ENCODE measurements at places on chromosomes 2 and 18.

DNA sequence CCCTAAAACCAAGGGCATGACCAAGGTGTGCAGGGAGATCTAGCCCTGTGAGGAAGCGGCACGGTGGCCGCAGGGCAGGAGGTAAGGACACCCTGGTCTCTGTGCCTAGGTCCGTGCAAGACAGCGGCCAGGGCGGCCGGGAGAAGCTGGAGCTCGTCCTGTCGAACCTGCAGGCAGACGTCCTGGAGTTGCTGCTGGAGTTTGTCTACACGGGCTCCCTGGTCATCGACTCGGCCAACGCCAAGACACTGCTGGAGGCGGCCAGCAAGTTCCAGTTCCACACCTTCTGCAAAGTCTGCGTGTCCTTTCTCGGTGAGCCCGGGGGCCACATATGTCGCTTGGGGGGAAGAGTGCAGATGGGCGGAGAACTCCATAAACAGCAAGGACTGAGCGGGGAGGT, 235.4 kb downstream of the ATAD2B start:
- DNase-seq, result no peak

- no peak for DNase-seq
Observed at GRCh38 chr2:234690569-234691213, 193.8 kb upstream of the ARL4C start.

- DNase-seq, result no peak
Observed at GRCh38 chr2:27766287-27766661, 5.2 kb upstream of the MRPL33 start.

GRCh38 chr2:31274401-31275075, 40.6 kb downstream of the EHD3 start:
- no peak for DNase-seq

- no peak for DNase-seq
Observed at GRCh38 chr2:127961729-127962128, 66.1 kb downstream of the SAP130 start.

- DNase-seq, result no peak
Observed at GRCh38 chr2:9158786-9159779, 47.5 kb upstream of the ASAP2 start.

- DNase-seq, result no peak
Observed at GRCh38 chr2:174025271-174026121, 60.3 kb upstream of the SP3 start.

DNA sequence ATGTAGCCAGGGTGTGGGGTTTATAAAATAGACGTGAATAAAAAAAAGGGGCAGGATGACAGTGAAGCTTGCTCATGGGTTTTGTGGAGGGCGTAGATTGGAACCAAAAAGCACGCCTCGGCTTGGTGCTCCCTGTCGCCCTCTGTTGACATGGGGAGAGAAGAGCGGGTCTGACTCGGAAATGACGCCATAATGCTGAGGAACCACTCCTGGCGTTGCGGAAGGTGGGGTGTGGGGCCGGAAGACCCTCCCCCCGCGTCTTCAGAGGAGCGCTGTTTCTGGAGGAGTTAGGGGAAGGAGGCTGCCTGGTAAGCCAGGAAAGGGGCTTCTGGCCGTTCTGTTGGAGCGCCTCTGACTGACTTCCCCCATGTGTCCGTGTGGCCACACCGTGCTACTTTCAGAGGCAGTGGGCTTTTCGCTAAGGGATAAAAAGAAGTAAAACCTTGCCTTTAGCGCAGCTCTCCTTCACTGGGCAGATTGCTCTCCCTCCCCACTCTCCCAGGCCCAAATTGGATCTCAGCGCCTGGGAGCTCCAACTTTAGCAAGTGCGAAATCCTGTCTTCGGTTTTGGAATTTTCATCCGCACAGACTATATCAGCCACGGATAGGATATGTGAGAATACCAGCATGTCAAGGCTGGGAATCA, 42.8 kb downstream of the PLEKHA3 start:
- peak; percentile 75 for DNase-seq

DNA sequence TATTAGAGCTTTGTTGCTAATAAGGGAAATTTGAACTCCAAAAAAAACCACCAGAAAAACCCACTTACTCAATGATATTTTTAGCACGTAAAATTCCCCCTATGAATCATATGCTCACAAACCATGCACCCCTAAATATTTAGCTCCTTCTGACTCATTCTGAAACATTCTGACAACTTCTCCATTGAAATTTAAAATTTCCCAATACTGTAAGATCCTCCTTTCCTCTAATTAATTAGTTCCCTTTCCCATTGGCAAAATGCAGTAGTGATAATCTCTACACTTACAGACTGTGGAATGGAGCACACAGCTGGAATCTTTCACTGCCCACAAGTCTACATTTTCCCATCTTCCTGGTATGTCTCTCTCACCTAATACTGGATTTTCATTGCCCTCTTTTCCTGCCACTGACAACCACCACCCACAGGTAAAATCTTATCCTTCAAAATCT, 215.8 kb upstream of the ACVR2A start:
- DNase-seq, result no peak

GRCh38 chr18:4433717-4434116, 21.4 kb downstream of the DLGAP1 start:
- no peak for DNase-seq

- DNase-seq, result no peak
Observed at GRCh38 chr2:200369886-200370285, 63.4 kb downstream of the SPATS2L start.

GRCh38 chr2:46067062-46067461, 230.1 kb upstream of the EPAS1 start:
- no peak for DNase-seq

GRCh38 chr18:25675123-25675850, 323.3 kb upstream of the ZNF521 start:
- DNase-seq, result no peak

DNA sequence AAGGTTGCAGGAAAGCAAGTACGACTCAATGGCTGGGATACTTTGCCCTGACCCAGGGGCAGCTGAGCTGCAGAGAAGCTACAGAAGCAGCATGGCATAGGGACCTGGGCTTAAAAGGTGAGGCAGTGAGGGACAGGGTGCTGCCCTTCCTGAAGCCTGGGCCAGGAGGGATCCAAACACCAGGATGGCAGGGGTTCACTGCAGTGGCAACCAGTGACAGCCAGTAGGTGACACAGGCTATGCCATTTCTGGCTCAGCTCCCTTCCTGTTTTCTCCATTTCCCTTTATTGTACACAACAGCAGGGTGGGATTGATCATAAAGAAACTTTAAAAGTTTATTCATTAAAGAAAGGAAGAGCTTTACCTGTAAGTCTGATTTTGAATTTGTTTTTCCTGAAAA, 48.8 kb downstream of the CABYR start:
- DNase-seq, result no peak

DNA sequence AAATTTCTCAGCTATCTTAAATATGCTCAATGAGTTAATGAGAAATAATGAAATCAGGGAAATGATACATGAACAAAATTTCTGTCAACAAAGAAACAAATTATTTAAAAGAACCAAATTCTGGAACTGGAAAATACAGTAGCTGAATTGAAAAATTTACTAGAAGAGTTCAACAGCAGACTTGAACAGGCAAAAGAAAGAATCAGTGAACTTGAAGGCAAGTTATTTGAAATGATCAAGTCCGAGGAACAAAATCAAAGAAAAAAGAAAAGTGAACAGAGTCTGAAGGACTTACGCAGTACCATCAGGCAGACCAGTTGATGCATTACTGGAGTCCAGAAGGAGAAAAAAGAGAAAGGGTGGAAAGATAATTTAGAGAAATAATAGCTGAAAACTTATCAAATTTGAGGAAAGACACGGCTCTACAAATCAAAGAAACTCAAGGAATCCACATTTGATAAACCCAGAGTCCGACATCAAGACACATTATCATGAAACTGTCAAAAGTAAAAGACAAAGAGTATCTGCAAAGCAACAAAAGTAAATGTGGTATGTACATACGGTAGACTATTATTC, 83.6 kb downstream of the CCDC138 start:
- DNase-seq, result no peak

- no peak for DNase-seq
Observed at GRCh38 chr2:48248251-48248933, 281.6 kb upstream of the STON1 start.

DNA sequence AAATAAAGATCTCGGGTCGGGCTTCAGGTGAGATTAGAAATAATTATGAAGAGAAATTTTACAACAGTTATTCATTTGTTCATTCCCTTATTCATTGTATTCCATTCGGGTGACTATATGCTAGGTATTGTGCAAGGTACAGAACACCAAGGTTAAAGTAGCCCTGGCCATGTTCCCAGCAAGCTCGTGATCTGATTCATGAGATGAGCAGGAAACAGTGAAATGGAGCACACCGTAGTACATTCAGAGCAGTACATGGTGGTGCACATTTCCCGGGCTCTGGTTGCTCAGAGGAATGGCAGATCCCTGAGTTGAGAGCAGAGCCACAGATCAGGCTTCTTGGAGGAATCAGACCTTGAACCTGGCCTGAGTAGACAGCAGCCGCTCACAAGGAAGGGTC, 87.7 kb downstream of the PRKRA start:
- no peak for DNase-seq

DNA sequence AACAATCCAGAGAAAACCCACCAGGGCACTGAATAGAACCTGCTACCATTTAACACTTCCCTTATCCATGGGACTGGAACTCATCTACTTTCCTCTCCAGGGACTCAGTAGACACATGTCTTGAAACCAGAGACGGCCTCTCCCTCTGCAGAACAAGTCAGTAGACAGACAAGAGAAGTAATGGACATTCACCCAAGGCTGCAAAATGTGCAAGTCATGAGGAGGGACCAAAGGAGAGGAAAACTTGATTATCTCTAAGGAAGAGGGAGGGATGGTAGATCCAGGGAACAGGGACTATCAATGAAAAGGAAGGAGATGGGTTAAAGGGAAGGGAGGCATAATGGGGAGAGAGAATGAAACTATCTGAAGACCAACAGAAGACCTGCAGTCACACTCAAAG, 5.3 kb upstream of the TTC39C start:
- DNase-seq, result no peak

- peak; percentile 62 for DNase-seq
Observed at GRCh38 chr18:80159713-80160636, 50.9 kb downstream of the ADNP2 start.

GRCh38 chr2:239098288-239098970, 250.5 kb downstream of the TWIST2 start:
- DNase-seq, result no peak

DNA sequence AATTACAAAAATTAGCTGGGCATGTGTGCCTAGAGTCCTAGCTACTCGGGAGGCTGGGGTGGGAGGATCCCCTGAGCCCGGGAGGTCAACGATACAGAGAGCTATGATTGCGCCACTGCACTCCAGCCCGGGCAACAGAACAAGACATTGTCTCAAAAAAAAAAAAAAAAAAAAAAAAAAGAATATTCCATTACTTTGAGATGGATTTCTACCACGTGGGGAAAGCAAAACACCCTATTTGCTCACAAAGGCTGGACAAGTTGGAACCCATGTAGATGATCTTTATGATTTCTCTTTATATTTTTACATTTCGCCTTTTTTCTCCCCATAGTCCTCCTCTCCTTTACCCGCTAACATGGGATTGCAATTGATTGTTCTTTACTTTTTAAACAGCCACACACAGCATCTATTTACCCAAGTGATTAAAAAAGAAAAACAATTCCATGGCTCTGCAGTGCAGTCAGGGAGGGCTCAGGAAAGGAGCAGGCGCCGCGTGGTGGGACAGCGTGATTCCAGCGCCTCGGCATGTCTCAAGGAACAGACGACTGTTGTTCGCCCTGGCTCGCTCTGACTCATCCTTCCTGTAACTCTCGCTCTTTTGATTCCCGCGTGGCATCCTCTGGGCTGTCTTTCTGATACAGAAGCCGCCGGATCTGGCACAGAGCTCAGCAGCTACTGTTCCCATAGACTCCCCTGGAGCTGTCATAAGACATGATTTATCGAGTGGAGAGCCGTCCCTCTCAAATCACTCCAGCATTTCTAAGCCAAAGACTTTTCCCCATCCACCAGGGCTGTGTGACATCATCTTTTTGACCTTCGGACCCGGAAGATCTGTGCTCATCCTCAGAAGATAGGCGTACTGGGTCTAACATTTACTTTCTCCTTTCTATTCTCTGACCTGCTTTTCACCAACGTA, 230.4 kb upstream of the AGAP1 start:
- DNase-seq, result no peak

DNA sequence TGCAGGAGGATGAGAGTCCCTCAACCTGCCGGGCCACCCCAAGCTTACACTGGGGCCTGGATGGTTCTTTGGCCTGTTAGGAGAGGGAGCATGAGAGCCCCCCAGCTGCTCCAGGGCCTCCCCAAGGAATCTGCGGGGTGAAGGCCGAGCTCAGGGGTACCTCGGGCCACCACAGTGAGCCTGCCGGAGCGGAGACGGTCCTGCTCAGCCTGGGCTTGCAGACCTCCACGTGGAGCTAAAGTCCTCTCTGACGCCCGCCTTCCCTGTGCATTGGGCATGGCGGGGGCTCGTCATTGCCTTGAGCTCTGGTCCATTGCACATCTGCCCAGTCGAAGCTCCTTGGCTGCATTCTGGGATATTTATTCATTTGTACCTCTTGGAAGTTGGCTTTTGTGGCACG, 62.7 kb downstream of the ASB1 start:
- DNase-seq, result no peak

DNA sequence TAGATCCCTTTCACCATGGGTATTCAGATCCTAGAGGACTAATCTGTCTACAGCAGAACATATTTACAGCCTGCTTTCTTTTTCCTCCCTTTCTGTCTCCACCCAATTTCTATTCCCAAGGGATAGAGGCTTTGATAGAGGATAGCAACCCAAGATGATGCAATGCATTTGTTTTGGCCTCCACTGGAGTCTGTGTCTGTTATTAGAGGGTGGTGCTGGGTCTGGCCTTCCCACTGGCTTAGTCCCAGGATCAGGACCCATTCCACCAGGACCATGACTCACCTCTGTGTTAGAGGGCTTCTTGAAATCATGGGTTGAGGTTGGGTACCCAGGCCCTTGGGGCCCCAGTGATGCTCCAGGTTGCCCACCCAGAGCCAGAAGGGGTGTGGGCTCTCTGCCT, 239.7 kb upstream of the TNP1 start:
- DNase-seq, result no peak

- no peak for DNase-seq
Observed at GRCh38 chr2:38540580-38541286, 62.0 kb downstream of the HNRNPLL start.

DNA sequence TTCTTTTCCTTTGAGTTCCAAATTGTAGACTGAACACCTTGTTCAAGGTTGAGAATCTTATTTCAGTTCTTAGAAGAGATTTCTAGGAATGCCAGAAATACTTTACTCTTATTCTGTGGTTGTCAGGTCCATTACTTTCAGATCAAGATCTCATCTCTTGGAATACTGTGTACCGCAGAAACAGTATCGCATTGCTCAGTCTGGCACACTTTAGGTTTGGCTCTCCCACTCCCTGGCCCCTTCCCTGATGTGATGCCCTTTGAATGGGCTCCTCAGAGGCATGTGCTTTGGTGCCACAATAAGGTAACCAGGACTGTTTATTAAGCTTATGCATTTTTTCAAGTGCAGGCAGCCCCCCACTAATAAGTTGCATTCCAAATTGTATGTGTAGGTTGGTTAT, 244.7 kb upstream of the FOSL2 start:
- no peak for DNase-seq

- peak; percentile 50 for DNase-seq
Observed at GRCh38 chr2:64049633-64050220, 30.5 kb upstream of the VPS54 start.
